ENCODE measurements at places on chromosomes 4 and X.
A peak's percentile ranks its signal among the peaks of the same experiment; 100 is the strongest.

GRCh38 chrX:78140206-78140605 lies 756 bp upstream of the TAF9B start:
- no peak for DNase-seq

DNA sequence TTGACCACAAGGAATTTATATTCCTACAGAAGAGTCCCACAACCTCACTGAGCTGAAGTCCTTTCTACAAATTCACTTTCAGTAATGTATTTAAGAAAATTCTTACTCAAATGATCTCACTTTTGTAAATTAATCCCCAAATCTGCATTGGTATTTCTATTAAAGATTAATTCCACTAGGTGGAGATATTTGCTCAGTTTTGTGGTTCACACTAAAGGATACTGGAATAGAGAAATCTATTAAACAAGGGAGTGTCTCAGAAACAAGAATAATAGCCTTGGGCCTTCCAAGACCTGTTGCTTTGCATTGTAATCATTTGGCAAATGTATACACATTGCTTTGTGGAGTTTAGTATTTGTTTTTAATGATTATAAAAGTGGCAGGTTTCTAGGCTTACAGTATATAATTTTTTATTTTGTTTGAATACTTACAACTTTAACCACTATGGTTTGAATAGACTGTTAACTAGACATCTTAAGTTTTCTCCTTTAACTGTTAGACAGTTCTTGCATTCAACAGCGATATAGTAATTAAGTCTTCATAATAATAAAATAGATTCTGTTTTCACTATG lies 25.9 kb downstream of the CFAP299 start:
- no peak for DNase-seq

GRCh38 chr4:79621061-79621460 lies 213.0 kb upstream of the GK2 start:
- DNase-seq: no peak

DNA sequence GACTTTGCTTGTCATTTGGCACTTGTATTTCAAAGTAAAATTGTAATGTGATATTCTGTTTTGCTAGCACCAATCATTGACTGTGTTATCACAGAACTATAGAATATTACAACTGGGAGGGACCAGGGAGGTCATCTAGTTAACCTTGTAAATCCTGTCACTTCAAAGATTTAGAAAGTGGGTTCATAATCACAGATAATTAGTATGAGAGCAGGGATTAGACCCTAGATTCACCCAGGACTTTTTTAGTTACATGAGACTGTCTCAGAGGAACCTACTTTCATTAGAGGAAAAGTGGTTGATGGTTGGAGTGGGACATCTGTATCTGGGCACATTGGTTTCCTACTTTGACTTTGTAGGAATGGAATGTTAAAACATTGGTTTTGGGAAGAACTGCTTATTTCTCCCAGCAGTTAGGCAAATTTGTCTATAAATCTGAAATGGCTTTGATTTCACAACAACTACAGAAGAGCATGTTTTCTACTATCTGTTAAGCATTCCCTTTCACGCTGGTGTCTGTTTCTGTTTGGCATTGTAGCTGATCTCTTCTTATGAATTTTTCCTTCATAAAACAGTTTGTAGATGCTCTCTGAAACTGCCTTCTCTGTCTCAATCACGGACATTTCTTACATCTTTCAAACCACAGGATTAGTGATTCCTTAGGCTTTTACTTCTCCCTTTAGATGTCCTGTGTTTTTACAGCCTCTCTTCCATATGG lies 144.1 kb downstream of the DIPK2B start:
- no peak for DNase-seq

DNA sequence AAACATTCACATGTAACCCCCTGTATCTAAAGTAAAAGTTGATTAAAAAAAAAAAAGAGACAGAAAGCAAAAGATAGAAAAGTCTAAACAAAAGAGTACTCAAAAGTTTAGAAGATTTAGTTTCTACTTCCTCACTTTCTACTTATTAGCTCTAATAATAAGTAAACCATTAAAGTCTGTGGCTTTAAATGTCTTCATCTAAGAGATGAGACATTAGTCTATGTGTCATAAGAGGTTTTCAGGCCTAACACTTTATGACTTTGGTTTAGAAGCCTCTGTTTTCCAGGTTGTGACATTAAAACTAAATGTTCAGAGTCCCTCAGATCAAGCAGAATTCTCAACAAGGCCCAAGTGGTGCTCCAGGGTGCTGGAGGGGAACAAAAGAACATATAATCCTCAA lies 42.2 kb upstream of the GUCY1A1 start:
- peak; percentile 13 for DNase-seq

DNA sequence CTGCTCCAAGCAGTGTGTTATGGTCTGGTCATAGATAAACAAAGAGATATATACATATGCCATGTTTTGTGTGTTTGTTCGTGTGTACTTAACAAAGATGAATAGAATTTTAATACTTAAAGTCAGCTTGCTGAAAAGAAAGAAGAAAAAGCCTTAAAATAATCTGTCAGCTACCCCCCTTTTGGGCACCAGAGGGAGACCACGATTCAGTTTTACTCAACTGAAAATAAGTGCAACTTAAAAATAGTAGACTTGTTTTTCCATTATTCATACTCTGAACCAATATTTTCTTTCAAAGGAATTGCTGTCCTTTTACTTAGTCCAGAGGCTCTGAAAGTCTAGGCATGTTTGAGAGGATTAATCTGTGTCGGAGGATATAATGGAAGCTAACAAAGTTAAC lies 181.7 kb upstream of the AGTR2 start:
- DNase-seq: no peak

DNA sequence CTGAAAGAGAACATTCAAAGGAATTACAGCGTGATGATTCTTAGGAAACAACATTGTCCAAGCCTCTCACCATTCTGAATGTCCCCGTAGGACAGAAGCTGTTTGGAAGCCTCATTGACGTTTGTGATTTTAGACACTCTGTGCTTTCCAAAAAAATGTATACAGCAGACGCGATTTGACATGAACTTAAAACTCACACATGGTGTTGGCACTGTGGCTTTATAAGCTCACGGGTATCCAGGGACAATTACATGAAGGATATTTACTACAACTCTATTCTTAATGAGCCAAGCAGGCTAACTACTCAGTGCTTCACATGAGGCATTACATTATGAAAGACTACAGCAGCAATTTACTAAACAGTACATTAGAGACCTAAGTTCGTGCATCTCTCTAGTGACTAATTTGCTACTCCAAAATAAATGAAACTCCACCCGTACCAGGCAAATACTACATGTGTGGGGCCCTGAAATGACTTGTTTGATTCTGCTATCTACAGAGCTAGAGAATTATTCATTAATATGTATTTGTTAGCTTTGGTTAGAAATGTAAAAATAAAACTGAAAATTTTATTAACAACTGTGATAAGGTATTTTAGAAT lies 620.7 kb downstream of the SPRY1 start:
- DNase-seq: no peak

- no peak for DNase-seq
Measured at GRCh38 chr4:60934566-60935295, 265.4 kb upstream of the ADGRL3 start.

- no peak for DNase-seq
Measured at GRCh38 chrX:47863187-47863586, 26.5 kb downstream of the ZNF81 start.

DNA sequence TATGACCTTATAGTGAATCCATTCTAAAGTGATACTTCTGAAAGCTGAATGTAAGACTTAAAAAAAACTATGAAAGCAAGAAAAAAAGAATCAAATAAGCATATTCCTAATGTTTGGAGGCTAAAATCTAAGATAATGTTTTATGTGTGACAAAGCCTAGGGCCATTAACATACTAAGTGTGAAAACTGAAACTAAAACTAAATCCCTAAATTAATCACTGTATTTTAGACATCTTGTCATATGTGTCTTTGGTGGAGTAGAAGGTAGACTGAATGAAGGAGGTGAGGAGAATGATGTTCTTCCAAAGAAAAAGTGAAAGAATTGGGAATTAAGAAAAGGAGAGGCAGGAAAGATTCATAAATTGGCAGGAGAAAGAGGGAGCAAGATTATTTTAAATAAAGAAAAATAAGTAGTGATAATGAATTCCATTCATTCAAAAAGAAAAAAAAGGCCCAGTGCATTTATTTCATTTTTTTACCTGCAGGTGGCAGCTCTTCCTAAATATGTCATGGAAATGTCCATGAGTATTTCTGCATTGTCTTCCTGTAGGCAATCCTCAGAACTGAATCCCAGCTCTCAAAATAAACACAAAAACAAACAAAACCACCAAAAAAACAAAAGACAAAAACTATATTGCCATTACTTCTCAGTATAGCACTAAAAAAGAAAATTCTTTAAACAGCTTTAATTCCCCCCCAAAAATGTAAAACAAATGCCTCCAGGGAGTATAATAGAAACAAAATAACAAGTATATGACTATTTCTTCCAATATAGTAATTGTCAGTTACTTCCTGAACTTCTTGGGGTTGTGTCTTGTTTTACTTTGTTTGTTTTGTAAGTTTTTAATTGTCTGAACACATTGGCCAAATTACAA lies 17.0 kb upstream of the AP1AR start:
- DNase-seq: no peak

DNA sequence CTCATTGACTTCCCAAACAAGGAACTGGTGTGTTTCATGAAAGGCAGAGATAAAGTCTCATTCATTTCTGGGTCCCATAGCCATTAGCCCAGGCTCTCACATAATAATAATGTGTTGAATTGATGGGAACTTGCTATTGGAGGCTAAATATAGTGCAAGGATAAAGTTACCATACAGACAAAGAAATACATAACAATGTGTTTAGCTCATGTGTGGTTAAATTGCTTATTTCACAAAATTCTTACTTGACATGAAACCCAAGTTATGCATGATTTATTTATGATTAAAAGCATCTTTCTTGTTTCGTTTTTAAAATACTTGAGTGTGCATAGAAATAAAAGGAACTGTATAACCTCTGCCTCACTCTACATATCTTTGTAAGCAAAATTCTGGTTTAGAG lies 37.3 kb upstream of the LPAR4 start:
- no peak for DNase-seq

DNA sequence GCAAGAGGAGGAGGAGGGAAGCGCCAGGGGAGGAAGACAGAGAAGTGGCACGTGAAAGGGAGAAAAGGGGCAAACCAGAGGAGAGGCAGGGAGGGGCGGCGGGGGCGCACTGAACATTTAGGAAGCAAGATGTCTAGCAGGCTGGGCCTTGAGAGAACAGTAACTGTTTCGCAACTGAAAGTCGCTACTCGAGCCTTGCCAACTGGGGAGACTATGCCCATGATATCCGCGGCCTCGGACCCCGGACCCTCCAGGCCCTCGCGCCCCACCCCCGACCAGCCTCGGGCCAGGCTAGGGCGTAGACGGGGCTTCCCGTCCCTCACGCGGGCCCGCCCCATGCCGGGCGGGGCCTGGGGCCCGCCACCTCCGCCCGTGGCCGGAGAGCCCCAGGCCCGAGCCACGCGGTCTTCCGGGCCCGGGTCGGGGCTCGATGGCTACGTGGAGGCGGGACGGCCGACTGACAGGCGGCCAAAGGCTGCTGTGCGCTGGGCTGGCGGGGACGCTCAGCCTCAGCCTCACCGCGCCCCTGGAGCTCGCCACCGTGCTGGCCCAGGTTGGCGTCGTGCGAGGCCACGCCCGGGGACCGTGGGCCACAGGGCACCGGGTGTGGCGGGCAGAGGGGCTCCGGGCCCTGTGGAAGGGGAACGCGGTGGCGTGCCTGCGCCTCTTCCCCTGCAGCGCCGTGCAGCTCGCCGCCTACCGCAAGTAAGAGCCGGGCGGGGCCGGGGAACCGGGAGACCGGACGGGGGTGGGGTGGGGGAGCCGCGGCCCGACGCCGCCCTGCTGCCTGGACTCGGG lies at the start of gene SLC25A43:
SLC25A43 (plus strand) TSS at position 363 of the 798 bp plus-strand sequence; CDS start at position 431, 68 bp downstream.
- DNase-seq: peak; percentile 15

GRCh38 chrX:50913520-50913919 lies 3.0 kb downstream of the BMP15 start:
- DNase-seq: no peak

DNA sequence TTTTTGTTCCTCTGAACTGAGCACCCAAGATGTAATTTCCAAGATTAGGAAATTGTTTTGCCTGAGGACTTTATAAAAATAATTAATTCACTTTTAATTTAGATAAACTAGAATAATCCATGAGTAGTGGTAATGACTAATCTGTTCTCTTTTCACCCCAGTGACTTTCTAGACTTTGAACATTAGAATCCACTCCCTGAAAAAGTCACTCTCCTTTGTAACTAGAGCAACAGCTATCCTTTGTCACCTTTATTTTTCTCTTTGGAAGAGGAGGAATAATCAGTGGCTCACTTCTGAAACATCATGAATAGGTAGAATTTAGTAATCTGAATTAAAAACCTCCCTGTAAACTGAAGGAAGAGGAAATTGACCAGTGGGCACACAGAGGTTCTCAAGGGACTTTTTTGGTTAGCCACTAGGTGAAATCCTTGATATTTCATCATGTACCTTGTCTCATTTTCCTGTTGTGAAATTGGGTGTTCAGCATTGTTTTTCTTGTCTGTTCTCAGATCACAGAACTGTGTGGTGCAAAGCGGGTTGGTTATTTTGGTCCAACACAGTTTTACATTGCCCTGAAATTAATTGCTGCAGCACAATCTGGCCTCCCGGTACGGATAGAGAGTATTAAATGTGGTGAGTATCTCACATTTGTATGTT lies 59.4 kb downstream of the REPS2 start:
- DNase-seq: no peak

DNA sequence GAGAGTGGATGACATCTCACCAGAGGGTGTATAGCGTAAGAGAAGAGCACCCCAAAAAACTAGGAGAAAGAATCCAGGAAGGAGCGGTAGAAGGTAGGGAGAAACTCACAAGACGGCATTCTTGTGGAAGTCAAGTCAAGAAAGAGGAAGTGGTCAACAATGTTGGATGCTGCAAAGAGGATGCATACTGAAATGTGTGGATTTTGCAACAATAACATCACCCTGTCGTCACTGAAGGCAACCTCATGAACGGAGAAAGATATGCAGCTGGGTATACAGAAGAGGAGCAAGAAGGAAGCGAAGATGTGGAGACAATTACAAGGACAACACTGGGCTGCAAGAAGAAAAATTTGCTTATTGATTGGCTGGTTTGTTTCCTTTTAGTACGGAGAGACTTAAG lies 11.4 kb upstream of the TAPT1 start:
- DNase-seq: no peak

- DNase-seq: no peak
Measured at GRCh38 chr4:4849524-4850193, 9.8 kb upstream of the MSX1 start.

DNA sequence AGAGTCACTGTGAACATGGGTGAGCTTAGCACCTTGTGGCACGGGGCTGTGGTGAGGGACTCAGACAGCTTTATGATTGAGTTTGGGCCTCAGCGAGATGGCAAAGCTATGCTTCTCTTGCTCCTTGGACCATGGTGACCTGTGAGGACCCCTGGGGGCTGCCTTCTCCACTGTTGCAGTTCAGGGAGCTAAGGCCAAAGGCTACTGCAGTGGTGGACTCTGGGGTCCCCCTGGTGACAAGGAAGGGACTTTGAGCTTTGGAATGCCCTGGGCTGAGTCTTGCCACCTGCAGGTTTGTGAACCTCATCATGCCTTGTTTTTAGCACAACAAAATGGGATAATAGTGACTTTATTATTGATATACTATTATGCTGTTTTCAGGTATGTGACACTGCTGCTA lies 36.5 kb downstream of the TBL1X start:
- DNase-seq: no peak

GRCh38 chrX:72040506-72040905 lies 91.2 kb downstream of the RTL5 start:
- no peak for DNase-seq

- no peak for DNase-seq
Measured at GRCh38 chrX:153812220-153812619, 17.8 kb downstream of the SSR4 start.

GRCh38 chr4:162352580-162353107 lies 188.8 kb upstream of the FSTL5 start:
- DNase-seq: no peak
